ENCODE measurements at places on chromosomes 3 and 15.
A peak's percentile ranks its signal among the peaks of the same experiment; 100 is the strongest.

GRCh38 chr3:181362378-181362777 is 349.3 kb upstream of the SOX2 start:
- DNase-seq, result no peak

DNA sequence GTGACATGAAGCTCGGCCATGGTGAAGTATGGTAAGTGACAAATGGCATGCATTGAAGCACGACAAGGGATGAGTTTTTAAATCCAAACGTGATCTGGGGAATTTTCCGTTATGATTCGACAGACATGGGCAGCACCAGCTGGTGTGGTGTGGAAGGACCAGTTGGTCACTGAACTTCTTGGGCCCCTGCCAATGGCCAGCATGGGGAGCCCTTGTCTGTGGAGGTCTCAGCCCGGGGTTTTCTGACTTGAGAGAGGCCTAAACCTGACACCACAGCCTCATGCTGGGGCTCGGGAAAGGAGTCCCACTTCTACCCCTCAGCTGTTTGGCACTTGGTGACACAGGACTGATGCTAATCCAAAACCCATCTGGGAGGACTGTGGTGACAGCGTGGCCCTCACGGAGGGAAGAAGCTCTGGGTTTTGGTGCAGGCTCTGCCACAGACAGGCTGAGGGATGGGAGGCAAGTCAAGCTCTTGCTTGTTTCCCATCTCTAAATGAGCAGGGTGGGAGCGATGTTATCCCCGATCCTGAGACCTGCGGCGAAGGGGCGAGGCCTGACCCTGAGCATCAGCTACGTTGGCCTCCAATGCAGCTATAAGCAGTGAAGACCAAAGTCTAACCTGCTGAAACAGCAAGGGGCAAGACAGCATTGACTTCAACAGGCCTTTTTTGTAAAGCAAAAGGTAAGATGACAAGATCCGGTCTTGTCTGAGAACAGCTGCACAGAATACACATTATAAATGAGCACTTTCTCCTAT is 69.5 kb downstream of the ATP1B3 start:
- DNase-seq, result no peak

DNA sequence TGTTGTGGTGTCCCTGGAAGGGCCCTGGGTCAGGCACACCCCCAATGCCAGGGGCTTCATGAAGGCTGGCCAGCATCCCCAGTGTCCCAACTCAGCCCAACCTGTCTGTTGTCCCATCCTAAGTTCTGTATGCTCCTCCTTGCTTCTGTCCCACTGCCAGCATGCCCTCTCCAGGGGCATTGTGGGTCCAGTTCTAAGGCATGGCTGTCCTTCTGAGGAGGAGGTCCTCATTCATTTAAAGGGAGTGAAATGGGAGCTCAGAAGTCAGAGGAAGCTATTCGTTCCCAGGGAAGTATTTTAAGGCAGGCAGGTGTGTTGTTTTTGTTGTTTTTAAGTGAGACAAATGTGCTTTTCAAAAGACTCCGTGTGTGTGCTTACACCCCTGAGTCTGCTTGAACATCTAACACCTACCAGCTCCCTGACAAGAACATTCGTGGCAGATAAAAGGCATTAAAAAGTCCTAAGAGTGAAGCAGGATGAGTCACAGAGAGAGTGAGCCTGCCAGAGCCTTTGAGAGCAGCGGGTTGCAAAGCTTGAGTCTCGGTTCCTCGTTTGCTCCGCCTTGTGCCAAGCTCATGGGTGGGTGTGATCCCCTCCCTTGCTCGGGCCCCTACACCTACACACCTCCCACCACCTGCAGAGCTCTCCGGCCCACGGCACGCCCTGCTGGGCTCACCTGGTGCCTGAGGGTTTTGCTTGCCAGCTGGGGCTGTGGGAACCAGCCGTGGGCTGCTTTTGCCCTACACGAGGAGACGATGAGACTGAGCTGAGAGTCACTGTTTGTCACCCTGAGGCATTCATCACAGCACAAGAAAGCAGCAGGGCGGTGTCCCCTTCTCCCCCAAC is 183.4 kb upstream of the TOPAZ1 start:
- DNase-seq, result peak; percentile 57

GRCh38 chr15:90838544-90838943 is 29.8 kb upstream of the FURIN start:
- DNase-seq, result no peak

GRCh38 chr3:8621872-8622271 is 22.7 kb downstream of the SSUH2 start:
- DNase-seq, result no peak

DNA sequence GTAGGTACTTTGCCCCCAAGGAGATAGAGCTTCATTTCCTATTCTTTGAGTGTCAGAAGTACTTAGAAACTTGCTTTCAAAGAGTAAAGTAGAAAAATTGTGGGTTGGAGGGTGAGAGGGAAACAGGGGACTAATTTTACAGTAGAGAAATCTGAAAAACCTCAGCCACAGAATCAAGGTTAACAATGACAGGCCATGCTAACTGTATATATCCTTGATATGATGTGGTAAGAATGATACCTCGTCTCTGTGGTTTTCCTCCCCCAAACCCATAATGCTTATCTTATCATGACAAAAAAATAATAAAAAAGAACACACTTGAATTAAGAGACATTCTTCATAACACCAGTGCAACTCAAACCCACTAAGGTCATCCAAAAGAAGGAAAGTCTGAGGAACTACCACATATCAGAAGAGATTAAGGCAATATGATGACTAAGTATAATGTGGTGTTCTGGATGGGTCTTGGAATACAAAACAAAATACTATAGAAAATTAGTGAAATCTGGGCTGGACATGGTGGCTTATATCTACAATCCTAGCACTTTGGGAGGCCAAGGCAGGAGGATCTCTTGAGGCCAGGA is 360.4 kb downstream of the ULK4 start:
- no peak for DNase-seq

GRCh38 chr3:196774848-196775422 is 35.3 kb downstream of the PAK2 start:
- no peak for DNase-seq

GRCh38 chr3:185069037-185070030 is 83.5 kb downstream of the C3orf70 start:
- DNase-seq, result no peak

DNA sequence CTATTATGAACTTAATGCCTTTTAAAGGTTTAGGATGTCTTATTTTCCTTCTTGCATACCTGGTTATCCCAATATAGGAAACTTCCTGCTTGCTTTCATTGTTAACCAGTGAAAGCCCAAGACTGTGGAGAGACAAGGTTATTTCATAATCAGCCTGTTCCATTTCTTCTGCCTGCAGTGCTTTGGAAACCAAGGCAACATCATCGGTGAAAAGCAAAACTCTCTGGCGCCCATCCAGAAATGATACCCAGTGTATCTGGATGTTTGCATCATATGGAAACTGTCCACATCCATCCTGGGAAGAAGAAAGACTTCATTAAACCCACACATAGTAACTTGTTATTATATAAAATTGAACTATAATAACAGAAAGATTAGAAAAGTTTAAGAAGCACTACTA is 170.1 kb downstream of the VPS13C start:
- DNase-seq, result no peak

DNA sequence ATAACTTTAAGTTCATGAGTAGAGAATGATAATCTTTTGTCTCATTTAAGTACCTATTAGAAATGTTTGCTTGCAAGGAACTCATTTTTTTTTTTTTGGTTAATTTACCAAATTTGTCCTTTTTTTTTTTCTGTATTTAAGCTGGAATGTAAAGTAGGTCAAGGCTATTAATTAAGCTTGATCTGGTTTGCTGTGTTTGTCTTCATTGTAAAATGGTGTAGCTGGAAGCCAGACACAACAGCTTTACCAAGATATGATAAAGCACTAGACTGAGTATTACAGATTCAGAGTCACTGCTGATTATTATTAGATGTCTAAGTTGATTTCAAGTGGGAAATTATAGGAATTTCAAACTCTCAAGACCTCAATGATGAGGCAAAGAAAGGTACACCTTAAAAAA is 15.0 kb upstream of the ZPLD1 start:
- DNase-seq, result no peak

- DNase-seq, result no peak
Observed at GRCh38 chr3:195438371-195438770, 4.4 kb downstream of the ACAP2 start.

- no peak for DNase-seq
Observed at GRCh38 chr3:66762916-66763693, 235.0 kb upstream of the KBTBD8 start.

DNA sequence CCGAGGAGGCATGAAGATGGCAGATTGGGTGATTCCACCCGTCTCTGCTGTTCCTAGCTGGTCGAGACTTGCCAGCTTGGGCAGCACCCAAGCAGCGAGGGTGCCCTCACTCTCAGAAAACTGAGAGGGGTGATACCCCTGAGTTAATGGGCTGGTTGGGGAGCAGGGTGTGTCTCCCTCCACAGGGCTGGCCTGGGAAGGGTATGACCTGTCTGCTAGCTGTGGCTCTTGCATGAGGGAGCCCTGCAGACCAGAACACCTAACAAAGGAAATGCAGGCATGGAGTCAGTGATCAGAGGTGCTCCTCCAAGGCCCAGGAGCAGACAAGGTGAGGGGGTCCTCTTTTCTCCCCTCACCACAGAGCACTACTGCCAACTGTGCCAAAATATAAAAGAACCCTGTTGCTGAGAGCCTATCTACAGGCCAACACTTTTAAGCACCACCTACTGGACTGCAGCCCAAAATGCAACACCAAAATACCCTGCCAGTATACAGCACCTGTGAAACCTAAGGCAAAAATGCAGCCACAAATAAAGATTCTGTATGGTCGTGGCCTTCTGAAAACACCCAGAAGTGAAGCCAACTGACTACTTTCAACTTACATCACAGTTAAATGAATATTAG is 35.8 kb upstream of the PPM1L start:
- no peak for DNase-seq

GRCh38 chr15:70240082-70240481 is 142.4 kb upstream of the TLE3 start:
- DNase-seq, result no peak

DNA sequence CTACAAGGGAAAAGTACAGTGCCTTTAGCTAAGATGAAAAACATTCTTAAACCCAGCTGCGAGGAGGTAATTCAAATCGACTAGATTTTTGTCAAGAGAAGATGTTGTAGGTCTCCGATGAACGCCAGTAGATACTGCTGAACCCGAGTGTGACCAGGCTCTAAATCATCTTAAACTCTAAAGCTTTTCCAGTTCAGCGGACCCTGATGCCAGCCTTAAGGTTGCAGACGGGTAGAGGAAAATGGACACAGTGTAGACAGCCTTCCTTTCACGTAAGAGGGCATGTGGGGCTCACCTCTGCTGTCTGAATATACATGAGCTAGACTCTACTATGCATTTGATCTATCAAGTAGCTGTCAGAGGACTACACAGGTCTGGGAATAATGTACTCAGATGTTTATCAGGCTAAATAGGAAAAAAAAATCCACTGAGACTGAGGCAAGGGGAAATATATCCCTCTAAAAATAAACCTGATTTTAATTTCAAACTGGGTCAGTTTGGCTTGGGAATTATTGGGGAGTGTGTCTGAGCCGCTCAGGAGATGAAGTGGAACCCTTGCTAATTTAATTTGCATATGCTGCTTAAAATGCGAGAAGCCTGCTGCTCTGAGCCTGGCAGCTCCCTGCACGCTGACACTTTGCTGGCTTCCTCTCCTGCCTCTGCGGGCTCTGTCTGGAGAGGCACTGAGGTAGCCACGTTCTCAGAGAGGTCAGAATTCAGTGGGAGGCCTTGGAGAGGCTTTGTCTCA is 151.9 kb downstream of the CADPS start:
- DNase-seq, result no peak

GRCh38 chr15:64695561-64695992 is 79.8 kb downstream of the RBPMS2 start:
- no peak for DNase-seq

DNA sequence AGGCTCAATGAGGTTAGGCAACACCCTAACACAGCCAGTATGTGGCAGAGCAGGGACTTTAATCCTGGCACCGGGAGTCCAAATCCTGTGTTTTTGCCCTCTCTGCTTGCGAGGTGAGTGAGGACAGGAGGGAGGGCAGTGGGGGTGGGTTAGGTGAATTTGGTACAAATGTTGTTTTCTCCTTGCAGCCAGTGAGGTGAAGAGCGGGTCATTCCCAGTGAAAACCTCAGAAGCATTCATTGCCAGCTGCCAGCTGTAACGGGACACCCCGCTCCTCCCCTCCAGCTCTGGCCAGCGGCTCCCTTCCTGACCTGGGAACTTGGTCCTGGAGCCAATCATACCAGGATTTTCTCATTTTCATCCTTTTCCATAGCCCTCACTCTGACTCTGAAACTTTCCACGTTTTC is 45.7 kb upstream of the RAB6B start:
- no peak for DNase-seq

GRCh38 chr15:95287720-95288103 is 1042.8 kb upstream of the NR2F2 start:
- DNase-seq, result no peak

Data from stimulated activated CD4-positive, alpha-beta T cell treated with anti-CD3 and anti-CD28 coated beads, TNF-alpha, amount 100 ng/mL, for 4 hours (primary cell).